SK-N-MC (cell line): ENCODE measurements at places on chromosomes 4 and X.
A peak's percentile ranks its signal among the peaks of the same experiment; 100 is the strongest.

DNA sequence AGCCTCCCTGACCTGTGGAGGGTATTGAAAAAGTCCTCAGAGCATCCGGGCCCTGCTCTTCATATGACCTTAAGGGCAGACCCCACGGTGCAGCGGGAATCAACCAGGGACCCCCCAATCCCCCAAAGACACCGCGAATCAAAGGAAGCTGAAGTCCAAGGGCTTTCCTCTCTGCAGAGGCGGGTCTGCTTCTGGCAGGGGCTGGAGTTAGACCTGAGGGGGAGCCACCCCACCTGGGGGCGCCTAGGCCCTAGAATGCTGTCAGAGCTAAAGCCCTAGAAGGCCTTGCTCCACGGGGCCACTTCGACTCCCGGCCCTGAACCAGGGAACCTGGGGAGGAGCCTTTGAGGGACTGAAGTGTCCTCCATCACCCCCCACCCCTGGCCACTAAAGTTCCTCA is 2.8 kb upstream of the HAUS7 start:
- DNase-seq = no peak

DNA sequence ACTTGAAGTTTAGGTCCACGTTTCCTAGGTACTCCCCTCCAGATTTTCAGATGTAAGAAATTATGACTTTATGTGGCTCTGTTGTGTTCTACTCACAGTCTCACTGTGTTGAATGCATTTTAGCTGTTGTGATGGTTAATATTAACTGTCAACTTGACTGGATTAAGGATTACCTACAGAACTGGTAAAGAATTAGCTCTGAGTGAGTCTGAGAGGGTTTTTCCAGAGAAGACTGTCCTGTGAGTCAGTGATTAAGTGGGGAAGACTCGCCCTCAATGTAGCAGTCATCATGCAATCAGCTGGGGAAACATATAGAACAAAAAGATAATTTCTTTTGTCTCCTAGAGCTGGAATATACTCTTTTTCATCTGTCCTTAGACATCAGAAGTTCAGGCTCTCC is 493.4 kb downstream of the ACTRT1 start:
- DNase-seq = no peak

DNA sequence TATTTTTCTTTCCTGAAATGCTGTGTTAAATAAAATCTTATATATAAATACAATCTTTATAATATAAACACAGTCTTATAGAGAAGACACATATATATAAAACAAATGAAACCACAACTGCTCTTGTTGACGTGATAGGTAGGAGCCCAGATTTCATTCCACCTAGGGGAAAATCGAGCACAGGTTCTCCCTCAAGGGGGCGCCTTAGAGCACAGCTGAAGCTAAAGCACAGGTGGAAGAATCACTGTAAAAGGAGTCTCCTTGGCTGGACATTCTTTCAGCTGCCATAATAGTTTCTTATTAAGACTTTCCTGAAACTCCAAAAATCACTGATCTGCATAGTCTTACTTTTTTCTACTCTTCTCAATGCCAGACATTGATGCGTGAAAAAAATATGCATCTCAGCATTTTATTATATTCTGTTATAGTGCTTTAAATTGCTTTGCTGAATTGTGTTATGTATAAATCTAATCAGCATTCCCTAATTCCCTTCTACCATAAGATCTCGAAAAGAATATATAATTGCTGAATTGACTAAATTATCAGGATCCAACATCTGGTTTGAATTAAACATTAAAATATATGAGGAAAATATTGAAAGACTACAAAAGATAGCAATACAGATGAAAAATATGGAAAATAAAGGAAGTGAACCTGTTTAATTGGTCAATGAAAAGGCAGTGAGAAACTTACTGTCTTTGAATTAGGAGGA is 25.5 kb upstream of the RXFP1 start:
- DNase-seq = peak; percentile 57

DNA sequence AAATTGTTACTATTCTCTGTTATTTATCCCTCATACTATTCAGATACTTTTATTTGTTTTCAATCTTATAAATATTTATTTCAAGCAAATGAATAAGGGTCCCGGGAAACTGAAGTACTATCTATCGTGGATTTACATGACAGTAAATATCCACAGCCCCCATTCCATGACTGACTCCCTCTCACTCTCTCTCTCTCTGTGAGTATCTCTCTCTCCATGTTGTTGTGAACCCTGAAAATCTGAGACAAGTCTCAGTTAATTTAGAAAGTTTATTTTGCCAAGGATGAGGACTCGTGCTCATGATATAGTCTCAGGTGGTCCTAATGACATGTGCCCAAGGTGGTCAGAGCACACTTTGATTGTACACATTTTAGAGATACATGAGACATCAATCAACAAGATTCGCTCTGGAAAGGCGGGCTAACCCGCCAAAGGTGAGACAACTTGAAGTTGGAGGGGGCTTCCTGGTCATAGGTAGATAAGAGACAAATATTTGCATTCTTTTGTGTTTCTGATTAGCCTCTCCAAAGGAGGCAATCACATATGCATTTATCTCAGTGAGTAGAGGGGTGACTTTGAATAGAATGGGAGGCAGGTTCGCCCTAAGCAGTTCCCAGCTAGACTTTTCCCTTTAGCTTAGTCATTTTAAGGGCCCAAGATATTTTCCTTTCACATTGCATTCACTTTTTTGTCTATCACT is 986.4 kb downstream of the NLGN4X start:
- DNase-seq = no peak

- DNase-seq = no peak
Measured at GRCh38 chrX:13522811-13523210, 46.6 kb upstream of the EGFL6 start.

- DNase-seq = no peak
Measured at GRCh38 chr4:93384241-93384640, 444.3 kb upstream of the ATOH1 start.

DNA sequence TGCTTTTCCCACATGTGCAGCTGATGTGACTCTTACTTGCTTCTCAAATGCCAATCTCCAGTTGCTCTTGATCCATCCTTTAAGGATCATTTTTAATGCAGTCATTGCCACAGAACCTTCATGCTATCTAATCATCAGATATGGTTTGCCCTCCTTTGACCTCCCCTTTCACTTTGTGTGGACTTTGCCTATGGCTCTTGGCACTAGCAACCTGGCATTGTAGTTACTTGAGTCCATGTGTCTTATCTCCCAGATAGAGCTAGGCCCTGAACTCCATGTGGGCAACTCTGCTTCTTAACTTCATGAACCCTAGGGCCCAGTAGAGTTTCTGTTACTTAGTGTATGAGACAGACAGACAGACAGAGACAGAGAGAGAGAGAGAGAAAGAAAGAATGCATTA is 41.6 kb downstream of the MTM1 start:
- DNase-seq = no peak

GRCh38 chrX:105282077-105282476 is 61.6 kb upstream of the TEX13A start:
- DNase-seq = no peak

DNA sequence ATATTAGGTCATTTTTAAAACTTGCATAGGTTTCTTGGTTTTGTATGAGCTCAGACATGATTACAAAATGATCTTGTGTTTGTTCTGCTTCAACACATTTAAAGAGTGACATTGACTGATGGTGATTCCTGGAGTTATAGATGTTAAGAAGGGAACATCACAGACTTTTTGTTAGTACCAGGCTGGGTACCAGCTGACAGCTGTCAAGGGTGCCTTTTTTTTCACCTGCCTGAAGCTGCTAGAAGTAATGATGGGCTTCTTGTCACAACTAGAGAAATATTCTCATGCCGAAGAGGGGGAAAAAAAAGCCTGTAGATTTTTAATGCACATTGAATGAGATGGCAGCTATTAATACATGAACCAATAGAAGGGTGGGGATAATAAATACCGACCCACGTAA is 226.6 kb upstream of the TRAM1L1 start:
- DNase-seq = no peak

GRCh38 chr4:94400191-94400590 is 51.6 kb upstream of the PDLIM5 start:
- no peak for DNase-seq

- DNase-seq = no peak
Measured at GRCh38 chrX:149313871-149314371, 191.2 kb downstream of the IDS start.

DNA sequence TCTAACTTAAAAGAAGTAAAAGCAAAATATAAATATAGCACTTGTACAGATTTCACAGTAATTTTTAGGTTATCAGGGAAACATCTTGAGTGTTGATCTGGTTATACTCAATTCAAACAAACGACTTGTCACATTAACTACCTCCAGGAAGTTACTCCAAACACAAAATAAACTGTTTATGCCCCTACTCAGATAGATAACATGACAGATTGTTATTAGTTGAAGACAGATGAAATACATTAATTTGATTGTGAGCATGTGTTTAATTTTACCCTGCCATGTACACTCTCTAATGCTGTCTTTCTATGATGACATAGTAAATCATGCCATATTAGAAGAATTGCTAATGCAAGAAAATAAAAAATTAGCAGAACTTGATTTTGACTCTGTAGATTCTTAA is 88.0 kb downstream of the RAB28 start:
- no peak for DNase-seq

DNA sequence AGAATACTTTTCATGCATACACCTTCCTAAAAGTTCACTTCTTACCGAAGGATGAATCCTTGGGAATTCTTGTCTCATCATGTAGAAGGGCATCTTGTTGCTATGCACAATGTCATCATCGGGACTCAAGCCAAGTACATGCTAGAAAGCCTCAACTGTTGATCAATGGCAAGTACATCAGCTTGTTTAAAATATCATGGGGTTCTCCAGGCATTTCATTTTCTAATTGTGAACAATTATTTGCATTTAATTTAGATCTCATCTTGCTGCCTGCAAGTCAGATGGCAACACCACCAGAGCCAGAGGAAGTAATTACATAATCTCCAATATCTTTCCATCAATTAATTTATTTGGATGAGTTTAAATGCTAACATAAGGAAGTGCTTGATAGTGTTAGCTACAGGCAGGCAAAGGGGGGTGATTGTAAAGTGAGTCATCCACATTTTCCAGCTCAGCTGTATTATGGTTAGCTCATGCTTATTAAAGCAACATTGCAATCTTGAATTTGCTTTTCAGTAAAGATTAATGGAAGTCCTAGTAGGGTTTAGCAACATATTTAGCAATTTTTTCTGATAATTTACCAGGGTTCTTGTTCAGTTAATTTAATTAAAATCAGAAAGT is 356.5 kb downstream of the CBLL2 start:
- no peak for DNase-seq

- no peak for DNase-seq
Measured at GRCh38 chrX:45472968-45473367, 272.3 kb upstream of the DIPK2B start.

GRCh38 chrX:8405631-8406030 is 59.0 kb upstream of the VCX3B start:
- DNase-seq = no peak

DNA sequence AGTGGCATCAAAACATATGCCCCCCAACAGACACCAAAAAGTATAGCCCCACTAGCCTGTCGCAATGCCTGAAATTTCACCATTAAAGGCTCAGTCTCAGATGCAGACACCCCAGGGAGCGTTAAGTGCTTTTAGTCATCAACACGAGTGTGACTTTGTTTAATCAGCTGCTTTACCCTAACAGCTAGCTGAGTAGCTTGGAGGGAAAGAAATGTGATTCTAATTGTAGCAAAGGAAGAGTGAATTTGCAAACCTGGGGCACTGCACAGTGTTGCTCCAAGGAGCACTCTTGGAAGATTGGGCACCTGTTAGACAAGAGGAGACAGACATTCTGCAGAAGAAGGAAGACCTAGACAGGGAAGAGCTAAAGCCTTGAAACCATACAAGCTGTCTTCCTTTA is 145.1 kb downstream of the BEND2 start:
- no peak for DNase-seq

DNA sequence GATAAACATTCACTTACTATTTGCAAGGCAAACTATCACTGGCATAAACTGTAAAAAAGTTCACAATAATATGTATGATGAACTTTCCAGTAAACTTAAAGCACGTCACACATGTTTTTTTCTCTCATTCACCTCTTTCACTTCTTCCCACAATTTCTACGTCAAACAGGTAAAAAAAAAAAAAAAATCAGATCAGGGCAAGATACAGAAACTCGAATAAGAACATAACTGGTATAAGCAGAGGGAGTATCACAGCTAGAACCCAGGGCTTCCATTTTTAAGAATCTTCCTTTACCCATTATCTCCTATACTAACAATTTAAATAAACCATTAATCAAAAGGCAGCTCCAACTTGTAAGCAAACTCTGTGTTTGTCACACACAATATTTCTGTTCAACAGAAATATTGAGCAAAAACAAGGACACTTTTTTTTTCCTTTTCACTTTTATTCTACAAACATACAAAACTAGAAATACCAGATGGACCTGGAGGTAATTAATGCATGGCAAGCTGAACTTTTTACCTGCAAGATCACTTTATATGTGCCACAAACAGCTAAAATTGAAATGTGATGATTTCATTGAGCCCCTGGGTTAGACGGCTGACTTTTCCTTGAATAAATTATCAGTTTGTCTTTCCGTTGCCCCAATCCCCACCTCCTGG is 47.5 kb upstream of the NSUN7 start:
- no peak for DNase-seq

DNA sequence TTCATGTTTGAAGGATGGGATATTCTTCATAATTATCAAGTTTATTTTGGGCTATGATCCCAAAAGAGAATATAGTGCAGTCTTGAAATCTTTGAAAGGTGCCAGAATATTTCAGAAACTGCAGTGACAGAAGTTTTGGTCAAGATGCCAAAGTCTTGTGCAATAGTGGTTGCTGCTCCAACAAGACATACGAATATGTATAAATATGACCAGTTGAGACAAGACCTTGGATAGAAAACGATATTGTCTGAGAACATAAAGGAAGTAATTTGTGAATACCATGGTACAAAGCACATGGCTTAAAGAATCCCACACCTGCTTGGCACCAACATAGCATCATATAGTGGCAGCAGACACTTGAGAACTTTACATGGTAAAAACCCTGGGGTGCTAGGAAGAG is 48.6 kb upstream of the AMELX start:
- DNase-seq = no peak

GRCh38 chrX:47293106-47293505 is 60.3 kb downstream of the USP11 start:
- DNase-seq = no peak

GRCh38 chr4:184267673-184268583 is 50.3 kb upstream of the ENPP6 start:
- peak; percentile 30 for DNase-seq

GRCh38 chrX:22662776-22663175 is 337.0 kb upstream of the DDX53 start:
- DNase-seq = no peak

DNA sequence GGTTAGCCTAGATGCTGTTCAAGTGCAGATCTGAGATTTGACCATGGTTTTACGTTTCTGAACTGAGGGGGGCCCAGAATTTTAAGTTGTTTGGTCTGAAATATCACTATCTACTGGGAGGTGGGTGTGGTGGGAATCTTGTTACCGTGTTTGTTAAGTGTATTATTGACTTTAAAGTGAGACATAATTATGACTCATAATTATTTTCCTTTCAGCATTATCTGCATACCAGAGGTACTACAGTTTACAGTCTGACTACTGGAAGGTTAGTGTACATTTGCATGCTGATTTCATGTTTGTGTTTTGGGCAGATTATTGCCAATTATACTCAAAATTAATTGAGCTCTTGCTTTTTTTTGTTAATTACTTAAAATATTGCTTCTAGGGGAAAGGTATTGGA is 101.5 kb downstream of the KDM6A start:
- no peak for DNase-seq

- no peak for DNase-seq
Measured at GRCh38 chr4:154507156-154507555, 15.6 kb upstream of the DCHS2 start.
